Activated CD4-positive, alpha-beta T cell treated with anti-CD3 and anti-CD28 coated beads, Interleukin-2, amount 10 ng/mL, durations not matched to agents 24 days and 14 days (primary cell): ENCODE measurements at places on chromosomes 12 and 14.

- DNase-seq: no peak
These were observed 202.6 kb downstream of the FOXN3 start for GRCh38 chr14:89214221-89214965.

DNA sequence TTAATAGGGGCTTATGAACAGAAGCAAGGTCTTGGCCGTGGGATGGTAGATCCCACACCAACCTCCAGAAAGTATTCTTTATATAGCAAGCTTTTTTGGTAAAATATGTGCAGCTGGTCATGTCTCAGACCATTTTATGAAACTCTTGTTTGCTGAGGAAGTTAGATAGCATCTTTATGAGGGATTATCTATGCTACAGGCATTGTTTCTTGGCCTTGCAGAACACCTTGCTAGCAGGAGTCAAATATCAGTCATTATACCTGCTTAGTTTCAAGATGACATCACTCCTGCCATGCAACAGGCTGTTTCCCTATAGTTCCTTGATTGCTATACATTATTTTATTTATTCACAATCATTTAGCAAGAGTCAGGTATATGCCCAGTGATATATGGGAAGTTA is 84.8 kb upstream of the LRFN5 start:
- no peak for DNase-seq

DNA sequence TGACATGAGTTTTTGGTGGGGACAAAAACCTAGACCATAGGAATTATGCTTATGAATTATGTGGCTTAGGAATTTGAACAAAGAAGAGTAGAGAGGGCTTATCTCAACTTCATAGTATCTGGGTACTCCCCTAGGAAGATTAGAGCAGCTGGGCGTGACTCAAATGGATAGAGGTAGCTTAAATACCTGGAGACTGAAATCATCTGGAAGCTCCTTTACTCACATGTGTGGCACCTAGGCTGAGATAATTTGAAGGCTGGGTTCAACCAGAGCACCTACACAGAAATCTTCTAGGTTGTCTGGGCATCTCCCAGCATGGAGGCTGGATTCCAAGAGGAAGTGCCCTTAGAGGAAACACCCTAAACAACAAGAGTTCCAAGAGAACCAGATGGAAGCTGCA is 393.9 kb downstream of the ADAMTS20 start:
- DNase-seq: no peak

DNA sequence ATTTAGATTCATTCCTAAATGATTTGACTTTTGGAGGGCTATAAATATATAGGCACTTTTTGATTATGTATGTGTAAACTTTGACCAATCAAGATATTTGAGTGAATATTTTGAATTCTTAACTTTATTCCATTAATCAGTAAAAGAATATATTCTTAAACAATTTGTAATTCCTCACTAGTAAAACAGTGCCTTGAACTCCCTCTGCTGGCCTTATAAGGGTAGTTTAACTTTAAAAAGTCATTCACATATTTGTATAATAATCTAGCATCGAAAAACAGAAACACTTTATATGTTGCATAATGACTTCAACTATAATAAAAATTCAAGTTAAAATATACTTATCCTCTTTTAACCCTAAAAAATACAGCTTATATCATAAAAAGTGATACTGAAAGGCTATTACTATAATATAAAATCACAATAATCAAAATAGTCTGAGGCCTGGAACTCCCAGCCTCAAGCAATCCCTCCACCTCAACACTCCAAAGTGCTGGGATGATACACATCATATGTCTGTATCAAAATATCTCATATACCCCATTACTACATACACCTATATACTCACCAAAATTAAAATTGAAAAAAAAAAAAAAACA is 31.2 kb downstream of the CCDC59 start:
- DNase-seq: no peak

- DNase-seq: no peak
These were observed 31.7 kb downstream of the ACADS start for GRCh38 chr12:120757226-120757742.
